ELR (cell line): ENCODE measurements at places on chromosomes 1 and 21.

DNA sequence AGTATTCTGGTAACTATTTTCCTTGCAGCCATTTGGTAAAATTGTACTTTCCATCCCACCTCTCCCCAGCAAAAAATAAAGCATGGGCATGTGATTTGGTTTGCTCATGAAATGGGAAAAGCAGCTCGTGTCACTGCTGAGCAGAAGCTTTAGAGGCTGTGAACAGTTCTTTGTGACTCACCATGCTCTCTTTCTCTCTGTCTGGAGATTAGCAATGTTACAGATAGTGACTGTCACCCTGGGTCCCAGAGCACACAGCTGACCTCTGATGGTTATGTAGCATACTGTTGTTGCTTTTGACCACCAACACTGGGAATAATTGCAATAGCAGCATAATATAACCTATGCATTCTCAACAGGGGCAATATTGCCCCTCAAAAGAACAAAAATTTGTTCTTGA, 70.6 kb downstream of the RGS2 start:
- peak; percentile 5 for DNase-seq

DNA sequence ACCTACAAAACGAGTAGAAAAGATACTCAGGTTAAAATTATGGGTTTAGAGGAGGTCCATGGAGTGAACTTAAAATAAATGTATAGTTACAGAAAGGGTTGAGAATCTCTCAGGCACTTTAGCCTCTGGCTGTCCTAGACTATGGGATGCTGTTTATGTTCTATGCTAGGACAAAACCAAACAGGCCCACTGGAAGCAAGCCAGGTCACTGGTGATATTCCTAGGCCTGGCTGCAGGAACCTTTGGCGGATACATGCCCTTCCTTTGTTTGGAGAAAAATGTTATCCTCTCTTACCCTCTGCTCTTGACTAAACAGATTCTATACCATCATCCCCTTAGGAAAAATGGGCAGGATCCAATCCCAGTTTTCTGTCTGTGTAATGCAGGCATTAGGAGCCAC, 90.7 kb upstream of the DUSP10 start:
- no peak for DNase-seq

DNA sequence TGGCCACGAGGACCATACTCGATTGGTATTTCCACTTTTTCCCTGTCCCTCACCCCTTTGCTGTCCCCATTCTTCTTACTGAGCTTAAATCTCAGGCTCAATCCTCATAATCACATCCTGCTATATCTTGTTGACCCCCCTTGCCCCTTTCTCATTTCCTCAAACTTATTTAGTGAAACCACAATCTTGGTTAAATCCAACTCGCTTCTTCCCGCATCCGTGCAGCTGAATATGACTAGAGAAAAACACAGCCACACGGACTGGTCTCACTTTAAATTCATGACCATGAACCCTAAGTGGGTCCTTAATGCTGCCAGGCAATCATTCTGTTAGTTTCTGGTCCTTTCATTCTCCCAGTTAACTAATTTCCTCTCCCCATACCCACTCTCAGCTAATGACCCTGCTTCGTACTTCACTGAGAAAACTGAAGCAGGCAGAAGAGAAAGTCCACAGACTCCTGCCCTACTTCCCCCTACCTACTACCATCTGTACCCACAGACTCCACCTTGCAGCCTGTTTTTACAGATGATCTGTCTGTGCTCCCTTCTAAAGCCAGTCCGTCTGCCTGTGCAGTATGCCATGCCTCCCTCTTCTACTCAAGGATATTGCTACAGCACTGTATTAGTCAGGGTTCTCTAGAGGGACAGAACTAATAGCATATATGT, 96.8 kb upstream of the LMO4 start:
- DNase-seq = no peak

DNA sequence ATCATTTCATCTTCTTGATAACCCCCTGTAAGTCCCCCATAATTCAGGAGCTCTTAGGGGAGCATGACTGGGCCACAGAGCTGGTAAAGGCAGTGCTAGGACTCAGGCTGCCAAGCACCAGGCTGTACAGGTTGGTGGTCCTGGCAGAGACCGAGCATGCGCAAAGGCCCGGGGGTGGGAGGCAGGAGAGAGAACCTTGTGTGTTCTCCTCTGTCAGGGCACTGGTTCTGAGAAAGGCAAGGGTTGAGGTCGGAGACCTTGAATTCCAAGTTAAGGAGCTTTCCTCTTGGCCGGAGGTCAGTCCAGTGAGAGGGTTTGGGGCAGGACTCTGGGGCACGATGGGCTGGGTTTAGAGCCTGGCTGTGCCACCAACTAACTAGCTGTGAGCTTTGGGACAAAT, 23.2 kb downstream of the PADI3 start:
- DNase-seq = no peak

DNA sequence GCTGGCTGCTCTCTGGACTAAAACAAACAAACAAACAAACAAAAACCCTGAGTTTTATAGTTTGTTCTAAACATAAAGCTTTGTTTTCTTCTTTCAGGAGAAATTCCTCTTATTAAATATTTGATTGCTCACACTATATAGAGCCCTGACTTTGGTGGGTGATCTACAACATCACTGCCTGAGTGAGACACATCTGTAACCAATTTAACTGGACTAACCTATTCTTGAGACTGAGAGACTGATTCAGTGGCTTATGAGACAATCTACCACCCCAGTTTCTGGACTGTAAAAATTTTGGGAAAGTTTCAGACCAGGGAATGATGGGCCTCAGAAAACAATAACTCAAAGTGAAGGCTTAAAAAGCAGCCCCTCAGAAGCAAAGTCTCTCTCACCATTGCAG, 537.0 kb downstream of the NEGR1 start:
- DNase-seq = no peak

DNA sequence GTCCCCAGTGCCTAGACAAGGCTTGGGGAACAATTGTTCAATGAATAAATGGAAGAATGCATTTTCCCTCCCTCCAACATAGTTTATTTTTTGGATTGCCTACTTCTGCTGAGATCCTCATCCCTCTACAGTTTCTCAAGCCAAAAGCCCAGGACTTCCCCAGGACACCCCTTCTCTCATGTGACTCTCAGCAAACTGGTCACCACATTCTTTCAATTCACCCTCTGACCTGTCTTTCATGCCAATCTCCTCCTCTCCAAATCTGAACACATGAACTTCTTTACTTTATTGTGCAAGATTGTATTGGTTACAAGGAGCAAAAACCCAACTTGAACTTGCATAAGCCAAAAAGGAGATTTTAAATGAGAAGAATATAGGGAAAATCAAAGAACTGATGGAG, 103.2 kb upstream of the JUN start:
- DNase-seq = no peak

GRCh38 chr1:213446496-213446895, 395.5 kb downstream of the RPS6KC1 start:
- DNase-seq = no peak

- DNase-seq = no peak
Observed at GRCh38 chr1:205190845-205191577, 20.5 kb downstream of the DSTYK start.

DNA sequence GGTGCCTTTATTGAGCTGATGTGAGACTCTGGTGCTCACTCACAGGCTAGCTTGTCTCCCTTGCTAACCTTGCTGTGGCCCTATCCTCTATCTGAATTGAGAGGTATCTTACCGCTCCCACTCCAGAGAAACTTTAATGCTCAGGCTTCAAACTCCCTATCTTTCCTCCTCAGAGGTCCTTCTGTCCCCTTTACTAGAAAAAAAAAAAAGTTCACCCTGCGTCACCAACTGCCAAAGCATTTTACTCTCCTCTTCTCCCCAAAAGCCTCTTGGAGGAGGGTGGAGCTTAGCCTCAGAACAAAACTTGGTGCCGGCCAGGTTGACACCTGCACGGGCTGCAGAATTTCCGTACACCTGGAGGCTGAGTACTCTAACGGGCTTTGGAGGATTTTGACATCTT, 55.1 kb downstream of the ATP2B4 start:
- DNase-seq = no peak

DNA sequence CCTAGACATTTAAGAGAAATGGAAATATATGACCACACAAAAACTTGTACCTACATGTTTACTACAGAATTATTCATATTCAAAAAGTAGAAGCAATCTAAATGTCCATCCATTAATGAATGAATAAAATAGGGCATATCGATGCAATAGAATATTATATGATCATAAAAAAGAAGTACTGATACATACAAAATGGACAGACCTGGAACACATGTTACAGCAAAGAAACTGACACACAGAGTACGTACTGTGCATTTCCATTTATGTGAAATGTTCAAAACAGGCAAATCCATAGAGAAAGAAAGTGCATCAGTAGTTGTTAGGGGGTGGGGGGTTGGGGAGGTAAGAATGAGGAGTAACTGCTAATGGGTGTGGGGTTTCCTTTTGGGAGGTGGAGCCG, 39.2 kb downstream of the B3GALNT2 start:
- no peak for DNase-seq
